WTC11 (cell line): ENCODE measurements at places on chromosomes 13 and 19.
A peak's percentile ranks its signal among the peaks of the same experiment; 100 is the strongest.

GRCh38 chr13:96403241-96403640 is 313.3 kb downstream of the HS6ST3 start:
- no peak for DNase-seq

DNA sequence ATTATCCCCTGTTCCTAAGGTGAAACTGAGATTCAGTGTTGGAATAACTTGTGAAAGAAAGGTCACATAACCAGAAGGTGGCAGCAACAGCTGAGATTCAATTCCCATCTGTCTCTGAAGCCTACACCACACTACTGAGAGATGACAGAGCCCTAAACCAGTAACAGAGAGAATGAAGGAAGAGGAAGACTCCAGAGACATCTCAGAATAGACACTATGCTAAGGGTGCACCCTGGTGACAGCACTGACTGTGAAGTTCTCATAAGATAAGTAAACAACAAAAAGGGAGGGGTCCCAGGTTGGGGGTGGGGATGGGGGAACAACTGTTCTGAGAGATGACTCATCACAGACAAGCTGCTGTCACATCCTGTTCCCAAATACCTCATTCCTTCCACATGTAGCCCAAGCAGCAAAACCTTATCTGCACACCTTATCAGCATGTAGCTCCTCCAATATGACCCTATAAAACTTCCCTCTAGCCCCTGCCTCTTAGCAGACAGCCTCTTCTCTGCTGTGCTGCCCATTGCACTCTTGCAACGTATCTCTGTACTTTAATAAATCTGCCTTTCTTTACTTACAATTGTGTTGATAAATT is 46.5 kb downstream of the UTP14C start:
- DNase-seq = no peak

DNA sequence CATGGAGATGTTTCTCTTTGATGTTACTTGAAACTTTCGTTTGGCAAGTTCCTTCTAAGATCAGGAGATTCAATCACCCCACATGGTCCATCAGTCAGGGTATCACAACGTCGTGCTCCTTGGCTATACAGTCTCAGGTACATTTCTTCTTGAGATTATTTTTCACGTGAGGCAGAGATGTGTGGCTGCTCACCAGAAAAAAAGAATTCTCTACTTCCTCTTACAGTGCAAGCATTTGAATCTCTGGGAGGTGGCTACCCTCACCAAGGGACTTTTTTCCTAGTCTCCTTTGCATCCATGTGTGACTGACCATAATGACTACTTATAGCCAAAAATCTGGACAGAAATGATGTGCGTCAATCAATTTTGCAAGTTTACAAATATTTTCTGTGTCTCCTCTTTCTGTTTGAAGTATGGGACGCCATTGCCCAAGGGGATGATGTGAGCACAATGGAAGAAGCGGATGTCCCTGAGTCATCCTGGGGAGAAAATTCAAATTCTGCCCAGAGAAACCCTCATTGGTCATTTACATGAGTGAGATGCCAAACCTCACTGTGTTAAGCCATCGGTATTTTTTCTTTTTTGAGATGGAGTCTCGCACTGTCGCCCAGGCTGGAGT is 8.6 kb upstream of the LAIR2 start:
- no peak for DNase-seq

DNA sequence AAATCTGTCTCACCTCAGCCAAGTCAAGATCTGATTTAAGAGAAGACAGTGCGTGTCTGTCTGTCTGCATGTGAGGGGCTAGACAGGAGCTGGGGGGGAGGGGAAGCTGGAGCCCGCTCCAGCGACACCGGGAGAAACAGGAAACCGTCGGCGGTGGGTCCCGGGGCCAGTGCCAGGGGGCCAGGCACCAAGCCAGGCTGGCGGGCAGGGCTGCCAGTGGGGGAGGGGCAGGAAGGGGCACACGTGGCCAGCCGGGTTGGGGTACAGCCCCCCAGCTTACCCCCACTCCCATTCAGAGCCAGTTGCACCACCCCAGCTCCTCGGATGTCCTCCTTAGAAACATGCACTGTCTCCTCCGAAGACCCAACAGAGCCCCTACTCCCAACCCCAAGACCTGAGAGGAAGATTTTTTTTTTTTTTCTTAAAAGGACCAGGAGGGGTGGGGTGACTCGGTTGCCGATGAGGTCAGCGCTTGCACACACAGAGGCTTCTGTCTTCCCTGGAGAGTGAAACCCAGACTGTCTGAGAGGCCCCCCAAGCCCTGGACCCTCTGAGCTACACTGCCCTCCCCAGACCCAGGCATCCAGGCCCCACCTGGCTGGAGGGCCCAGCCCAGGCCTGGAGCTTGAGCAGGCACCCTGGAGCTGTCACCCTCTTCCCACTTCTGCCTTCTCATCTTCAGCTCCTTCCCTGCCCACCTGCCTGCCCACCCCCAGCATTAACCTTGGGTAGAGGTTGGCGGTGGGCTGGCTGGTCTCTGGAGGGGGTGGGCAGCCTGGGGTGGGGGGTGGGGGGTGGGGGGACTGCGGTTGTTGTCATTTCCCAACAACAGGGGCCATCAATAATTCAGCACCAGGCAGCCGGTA is 4.0 kb downstream of the ERF start:
- DNase-seq = no peak

DNA sequence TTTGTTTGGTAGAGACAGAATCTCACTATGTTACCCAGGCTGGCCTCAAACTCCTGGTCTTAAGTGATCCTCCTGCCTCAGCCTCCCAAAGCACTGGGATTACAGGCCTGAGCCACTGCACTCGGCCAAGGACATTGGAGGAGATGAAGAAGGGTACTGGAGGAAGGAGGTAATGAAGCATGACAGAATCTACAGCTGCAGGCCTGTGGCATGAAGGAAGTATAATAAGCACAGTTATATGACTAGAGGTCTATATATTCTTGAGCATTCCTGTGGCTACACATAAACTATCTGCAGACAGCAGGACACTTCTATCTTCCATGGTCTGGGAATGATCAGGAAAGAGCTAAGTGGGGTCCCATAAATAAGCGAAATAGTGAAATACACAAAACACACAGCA is 18.2 kb downstream of the ZNF565 start:
- DNase-seq = no peak

- no peak for DNase-seq
Observed at GRCh38 chr19:50854636-50855410, at the start of gene KLK3. KLK3 (plus strand) TSS chr19:50854915; CDS start chr19:50854956, 41 bp downstream.

DNA sequence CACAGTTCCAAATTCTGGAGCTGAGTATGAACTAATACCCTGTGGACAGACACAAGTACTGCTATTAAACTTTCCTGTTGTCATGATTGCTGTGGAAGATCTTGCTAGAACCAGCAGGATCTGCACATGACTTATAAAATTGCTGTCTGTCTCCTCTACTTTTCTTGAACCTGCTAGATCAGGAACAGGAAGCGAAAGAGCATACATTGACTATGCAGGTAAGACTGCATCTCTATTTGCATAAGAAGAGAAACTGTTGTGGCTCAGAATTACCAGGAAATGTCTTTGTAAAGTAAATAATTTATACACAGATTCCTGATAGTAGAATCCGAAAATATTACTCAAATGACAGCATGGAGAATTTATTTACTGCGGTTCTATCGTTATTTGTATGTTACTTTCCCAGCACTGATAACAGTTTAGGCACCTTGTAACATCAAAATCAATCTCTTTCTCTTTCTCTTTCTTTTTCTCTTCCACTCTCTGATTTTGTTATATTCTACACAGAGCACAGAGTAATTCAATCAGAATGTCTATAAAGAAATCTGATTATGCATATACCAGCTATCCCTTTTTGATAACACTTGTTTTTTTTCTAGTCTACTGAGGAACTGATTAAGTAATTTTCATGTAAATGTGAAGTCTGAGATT is 226.5 kb downstream of the MYO16 start:
- DNase-seq = no peak

GRCh38 chr13:113736258-113736731 is 22.7 kb upstream of the TMEM255B start:
- DNase-seq = no peak

DNA sequence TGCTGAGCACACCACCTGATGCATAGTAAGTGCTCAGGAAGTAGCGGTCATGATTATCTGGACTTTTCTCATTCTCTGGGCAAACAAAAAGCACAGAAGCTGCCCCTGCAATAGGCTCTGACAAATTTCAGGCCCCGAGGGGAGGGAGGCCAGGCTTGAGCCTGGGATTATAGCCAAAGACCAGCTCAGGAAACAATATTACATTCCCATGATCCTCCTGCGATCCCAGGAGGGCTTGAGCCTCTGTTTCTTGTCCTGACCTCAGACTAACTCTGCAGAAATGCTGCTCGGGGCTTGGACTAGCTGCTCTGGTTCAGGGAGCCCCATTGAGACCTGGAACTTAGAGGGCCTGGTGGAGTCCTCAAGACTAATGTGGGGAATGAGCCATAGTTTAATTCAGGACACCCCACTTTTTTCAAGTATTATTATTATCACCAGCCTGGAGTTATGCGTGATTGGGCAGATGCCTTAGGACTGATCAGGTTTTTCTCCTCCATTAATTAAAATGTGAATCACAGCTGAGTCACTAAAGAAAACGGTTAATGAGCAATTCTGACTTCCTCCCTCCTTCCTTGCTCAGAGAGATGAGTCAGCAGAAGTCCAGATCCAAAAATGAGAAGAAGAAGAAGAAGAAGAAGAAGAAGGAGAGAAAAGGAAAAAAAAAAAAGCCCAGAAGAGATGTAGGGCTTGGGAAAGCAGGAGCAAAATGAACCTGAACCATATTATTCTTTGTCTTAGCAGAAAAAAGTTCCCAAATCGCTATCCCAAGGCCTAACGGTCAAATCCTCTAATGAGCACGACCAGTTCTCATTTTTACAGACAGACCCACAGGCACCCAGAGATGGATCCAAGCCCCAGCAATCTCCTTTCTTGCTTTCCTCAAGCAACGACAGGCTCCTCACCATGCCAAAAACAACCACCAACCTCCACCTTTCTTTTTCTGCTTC is 107.2 kb downstream of the CACNA1A start:
- DNase-seq = no peak

- DNase-seq = no peak
Observed at GRCh38 chr13:49112782-49113525, 107.2 kb upstream of the MLNR start.

- no peak for DNase-seq
Observed at GRCh38 chr13:80946008-80946802, 605.3 kb upstream of the SPRY2 start.

DNA sequence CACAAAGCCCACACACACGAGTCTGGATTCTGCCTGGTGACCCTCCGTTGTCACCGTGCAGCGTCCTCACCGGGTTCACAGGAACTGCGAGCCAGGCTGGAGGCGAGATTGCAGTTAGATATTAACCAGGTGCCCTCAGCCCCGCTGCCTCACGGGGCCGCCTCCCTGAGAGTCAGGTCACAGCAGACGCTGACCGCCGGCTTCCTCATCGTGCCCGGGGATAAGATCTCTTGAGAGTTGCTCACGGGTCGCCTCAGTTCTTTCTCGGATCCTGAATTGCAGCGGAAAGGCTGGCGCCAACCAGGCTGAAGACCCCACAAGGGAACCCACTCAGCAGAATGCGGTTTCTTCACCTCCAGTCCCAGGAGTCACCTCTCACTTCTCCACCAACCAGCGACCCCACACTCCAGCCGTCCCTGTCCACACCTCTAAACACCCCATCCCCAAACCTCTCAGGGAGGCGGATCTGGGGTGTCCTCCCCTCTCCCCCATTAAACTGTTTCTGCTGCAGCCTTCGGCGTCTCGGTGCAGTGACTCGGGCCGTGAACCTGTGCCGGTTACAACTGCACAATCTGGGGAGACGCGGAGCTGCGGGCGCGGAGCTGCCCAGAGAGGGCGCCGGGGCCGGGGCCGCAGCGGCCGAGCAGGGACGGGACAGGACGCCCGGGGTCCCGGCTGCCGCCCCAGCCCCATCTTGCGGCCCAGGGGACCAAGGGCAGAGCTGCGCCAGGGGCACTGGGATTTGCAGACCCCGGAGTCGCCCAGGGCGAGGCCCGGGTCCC is 591 bp downstream of the ZNF823 start:
- peak; percentile 50 for DNase-seq

- DNase-seq = no peak
Observed at GRCh38 chr13:30404207-30404606, 18.1 kb upstream of the UBE2L5 start.

DNA sequence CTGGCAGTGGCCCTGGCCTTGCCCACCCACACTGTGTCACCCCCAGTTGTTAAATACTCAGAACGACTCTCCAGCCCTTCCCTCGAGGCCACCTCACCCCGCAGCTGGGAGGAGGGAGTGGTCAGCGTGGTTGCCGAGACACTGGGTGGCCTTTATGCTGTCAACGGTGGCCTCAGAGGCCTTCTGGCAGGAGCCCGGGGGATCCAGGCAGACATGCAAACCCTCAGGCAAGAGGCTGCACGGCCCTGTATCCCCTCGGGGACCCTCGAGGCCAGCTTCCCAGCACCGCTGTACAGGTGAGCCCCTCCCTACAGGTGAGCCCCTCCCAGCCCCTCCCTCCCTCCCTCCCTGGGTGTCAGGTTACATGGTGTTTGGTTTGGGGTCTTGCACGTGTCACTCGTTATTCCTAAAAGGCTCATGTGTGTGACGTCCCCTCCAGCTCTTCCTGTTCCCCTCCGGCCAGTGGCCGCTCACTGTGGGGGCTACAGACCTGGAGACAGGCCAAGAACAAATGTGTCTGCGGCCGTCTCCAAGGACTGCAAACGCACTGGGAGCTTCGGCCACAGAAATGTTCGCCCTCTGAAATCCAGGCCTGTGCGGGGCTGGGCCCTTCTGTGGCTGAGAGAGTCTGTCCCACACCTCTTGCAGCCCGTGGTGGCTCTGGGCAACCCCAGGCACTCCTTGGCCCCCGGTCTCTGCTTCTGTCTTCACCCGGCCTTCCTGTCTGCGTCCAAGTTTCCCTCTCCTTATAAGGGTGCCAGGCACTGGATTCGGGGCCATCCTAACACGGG is at the start of gene TEKTIP1:
Gene TEKTIP1 (plus strand): TSS at position 210 of the 791 bp plus-strand sequence. CDS start 4 bp downstream, at position 214.
- DNase-seq = peak; percentile 34

- no peak for DNase-seq
Observed at GRCh38 chr13:100530671-100531213, 57.8 kb downstream of the GGACT start.

DNA sequence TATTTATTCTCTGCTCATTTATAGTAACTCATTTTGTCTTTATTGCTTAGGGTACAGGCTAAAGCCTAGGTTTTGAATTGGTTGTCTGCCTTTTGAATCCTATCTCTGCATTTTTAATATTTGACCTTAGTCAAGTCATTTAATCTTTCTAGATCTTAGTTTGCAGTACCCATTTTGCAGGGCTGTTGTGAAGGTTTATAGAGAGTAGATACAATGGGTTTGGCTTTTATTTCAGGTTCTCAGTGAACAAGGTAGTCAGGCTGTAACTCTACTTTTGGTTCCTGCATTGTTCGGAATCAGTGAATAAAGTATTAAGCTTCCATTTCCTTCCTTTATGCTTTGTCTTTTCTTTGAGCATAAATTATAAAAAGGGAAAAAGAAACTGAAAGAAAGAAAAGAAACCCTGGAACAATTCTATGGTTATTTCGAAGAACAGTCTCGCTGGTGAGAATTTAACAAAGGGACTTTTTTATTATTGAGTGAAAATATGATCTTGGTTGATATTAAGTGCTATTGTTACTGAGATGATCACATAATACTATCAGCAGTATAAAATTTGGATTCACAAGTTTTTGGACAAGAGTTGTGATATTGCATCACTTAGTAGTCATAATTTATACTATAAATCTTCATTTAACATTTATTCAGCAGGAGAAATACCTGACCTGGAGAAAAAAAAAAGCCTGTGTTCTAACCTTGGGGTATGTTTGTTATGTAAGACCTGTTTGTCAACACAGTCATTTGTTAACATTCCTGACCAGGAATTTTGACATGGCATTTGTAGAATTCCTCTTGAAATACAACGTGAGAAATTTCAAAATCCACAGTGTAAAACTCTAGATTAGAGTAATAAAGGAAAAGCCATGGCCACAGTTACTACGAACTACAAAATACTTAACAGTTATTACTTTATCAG is 91.3 kb downstream of the ZMYM2 start:
- DNase-seq = no peak

- DNase-seq = no peak
Observed at GRCh38 chr13:90154311-90154960, 1193.1 kb upstream of the MIR17HG start.
